ENCODE measurements at places on chromosomes 5 and 9.

DNA sequence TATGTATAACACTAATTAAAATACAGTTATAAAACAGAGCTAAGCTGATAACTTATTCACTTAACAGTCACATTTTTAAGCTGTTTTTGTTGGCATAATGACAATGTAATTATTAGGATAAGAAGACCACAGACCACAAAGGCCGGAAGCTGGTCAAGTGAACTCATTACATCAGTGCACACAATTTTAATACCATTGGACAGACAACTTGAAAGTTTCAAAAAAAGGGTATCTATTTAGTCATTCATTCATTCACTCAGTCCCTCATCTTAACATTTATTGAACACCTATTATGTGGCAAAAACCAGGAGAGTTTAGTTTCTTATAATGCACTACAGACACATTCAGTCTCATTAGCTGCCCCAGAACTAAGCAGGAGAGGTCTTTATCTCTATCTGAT is 11.6 kb downstream of the ERP44 start:
- DNase-seq = no peak

DNA sequence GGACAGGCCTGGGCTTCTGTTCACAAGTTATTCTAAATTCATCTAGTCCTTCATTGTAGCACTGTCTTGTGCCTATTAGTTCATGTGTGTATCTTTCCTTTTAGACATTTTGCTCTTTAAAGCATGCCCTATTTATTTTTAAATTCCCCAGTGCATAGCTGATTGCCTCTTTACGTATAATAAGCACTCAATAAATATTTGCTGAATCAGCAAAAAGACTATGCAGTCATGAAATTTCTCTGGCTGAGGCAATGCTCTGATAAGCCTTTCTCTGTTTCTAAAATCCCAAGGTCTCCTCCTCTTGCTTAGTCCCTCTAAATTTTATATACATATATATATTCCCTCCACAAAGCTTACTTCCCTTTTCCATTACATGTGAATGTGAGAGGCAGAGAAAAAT is 315.9 kb upstream of the PCSK5 start:
- no peak for DNase-seq

DNA sequence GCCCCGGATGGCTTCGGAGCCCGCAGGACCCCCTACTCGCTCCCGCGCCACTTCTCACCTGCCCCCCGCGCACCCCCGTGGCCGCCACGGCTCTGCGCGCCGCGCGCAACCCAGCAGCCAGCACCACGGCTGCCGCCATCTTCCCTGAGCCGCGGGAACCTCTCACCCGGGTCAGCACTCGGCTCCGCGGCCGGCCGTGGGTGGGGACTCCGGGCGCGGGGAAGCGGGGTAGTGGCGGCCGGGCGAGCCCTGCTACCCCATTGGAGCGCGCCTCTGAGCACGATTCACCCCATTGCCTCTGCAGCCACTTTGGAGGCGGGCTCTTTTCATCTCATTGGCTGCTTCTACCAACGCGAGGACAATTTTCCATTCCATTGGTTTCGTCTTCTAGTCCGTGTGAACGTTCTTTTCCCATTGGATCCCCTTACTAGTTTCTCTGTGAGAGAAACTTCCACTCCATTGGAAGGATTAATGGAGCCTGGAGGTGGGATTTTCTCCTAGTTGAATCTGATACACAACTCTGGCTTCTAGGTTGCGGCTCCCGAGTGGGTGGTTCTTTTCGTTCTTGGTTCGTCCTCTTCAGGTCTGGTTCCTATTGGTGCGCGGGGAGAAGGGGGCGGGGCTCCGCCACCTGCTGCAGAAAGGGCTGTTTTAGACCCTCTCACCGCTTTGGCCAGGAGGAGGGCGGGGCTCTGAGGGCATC is at the start of gene HINT2:
Gene HINT2, minus strand, starts transcription at position 202 of the 703 bp plus-strand sequence. Its CDS starts 63 bp downstream, at position 139.
- DNase-seq = peak; percentile 95

DNA sequence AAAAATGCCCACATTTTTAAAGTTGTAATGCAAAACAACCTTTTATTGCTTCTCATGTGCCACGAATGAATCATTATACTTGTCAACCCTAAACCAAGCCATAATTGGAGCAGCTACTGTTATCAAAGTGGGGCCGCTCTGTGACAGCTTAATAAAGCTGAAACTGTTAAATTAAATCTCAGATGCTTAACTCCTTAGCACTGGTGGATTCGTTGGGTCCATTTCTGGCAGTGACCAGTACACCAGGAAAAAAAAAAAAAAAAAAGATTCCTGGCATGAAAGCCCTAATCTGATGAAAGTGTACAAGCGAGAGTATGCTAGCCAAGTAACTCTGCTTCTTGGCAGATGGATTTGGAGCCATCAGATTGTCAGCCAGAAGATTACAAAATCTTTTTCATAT is 164.8 kb downstream of the ZSWIM6 start:
- no peak for DNase-seq

DNA sequence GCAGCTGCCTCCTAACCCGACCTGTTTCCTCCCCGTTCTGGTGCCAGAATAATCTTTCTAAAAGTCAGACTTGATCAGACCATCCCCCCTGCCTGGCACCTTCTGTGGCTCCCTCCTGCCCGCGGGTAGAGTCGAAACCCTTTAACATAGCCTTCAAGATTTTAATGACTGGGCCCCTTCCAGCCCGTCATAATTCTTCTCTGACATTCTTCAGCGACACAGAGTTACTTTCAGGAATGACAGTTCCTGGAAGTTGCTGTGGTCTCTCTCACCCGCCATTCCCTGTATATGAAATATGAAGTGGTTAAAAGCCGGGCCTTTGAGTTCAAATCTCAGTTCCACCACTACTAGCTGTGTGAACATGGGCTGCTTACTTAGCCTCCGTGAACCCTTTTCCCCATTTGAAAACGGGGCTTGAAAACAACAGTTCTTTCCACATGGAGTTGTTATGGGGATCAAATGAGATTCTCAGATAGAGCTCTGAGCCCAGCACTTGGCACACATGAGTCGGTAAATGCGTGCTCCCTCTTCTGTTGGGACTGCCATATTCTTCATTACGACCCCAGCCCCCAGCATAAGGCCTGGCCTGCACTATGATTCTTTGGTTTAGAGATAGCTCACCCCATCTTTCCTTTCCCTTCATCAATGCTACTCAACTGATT is 737 bp downstream of the NANS start:
- no peak for DNase-seq
